ENCODE measurements at places on chromosomes 5 and 9.

- no peak for DNase-seq
Observed at GRCh38 chr5:150829744-150830143, 16.6 kb upstream of the IRGM start.

DNA sequence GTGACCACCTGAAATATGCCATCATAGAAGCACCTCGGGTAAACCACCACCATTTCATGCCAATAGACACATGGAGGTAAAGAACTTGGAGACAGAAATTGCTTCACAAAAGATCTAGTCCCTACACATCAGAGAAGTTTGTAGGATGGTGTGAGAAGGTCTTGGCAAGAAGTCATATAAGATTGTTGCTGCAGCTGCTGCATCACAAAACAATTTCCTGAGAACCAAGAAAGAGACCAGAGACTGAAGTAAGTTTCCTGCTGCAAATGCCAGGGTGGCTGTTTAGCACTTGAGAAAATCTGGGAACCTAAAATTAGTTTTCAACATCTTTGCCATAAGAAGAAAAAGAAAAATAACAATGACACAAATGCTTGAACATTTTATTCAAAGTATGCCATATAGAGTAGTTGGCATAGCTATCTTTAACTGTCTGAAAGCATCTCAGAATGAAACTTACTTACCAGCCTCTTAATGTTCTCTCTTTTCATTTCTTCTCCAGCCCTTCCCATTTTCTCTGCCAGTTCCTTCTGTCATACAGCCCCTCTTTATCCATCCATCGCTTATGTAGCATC, 114.3 kb downstream of the KCTD16 start:
- no peak for DNase-seq

DNA sequence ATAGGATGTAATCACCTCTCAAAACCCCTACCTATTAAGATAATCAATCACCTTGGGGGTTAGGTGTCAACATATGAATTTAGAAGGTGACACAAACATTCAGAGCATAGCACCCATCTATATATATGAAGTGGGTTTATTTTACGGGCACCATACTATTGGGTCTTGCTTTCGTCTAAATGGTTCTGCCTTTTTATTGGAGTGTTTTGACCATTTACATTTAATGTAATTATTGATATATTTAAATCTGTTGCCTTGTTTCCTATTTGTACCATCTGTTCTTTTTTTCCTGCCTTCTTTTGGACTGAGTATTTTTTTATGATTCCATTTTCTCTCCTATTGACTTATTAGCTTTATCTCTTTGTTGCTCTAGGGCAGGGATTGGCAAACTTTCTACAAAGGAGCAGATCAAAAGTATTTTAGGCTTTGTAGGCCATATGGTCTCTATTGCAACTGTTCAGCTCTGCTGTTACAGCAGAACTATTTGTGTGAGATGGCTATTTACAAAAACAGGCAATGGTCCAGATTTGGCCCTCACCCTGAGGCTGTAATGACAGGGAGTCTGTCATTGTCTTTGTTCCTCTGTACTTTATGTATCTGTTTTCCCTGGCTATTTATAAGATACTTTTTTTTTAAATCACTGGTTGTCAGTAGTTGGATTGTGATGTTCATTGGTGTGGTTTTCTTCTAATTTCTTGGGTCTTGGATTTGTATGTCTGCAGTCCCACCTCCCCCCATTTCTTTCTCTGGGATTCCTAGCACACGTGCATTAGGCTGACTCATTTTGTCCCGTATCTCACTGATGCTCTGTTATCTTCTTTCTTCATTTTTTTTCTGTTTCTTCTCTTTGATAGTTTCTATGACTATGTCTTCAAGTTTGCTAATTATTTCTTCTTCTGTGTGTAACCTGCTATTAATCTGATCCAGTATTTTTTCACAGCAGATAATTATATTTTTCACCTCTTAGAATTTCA, 127.1 kb downstream of the DAB2IP start:
- DNase-seq, result no peak

DNA sequence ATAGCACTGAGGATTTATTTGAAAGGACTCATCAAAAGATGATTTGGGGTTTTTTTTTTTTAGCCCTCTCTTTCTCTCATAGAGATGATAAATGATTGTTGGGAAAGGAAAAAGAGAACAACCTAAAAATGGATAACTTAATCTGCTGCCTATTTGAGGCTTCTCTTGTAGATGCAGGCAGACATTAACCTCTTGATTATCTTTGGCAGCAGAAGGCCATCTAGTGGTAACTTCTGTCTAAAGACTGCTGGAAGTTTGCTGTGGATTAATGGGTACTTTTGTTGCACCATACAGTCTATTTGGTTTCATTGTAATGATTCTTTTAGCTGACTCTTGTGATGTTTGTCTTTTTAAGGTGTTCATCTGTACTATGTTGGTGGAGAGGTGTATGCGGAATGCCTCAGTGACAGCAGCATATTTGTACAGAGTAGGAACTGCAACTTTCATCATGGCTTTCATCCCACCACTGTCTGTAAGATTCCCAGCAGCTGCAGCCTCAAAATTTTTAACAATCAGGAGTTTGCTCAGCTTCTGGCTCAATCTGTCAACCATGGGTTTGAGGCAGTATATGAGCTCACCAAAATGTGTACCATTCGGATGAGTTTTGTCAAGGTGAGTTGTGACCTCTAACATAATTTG, 18.8 kb downstream of the SMIM32 start:
- no peak for DNase-seq

- DNase-seq, result no peak
Observed at GRCh38 chr5:96904054-96904931, 28.0 kb downstream of the ERAP2 start.

GRCh38 chr9:8186560-8186959, 387.0 kb upstream of the DMAC1 start:
- no peak for DNase-seq

GRCh38 chr9:126814091-126814490, 9.3 kb downstream of the ZBTB43 start:
- DNase-seq, result no peak

DNA sequence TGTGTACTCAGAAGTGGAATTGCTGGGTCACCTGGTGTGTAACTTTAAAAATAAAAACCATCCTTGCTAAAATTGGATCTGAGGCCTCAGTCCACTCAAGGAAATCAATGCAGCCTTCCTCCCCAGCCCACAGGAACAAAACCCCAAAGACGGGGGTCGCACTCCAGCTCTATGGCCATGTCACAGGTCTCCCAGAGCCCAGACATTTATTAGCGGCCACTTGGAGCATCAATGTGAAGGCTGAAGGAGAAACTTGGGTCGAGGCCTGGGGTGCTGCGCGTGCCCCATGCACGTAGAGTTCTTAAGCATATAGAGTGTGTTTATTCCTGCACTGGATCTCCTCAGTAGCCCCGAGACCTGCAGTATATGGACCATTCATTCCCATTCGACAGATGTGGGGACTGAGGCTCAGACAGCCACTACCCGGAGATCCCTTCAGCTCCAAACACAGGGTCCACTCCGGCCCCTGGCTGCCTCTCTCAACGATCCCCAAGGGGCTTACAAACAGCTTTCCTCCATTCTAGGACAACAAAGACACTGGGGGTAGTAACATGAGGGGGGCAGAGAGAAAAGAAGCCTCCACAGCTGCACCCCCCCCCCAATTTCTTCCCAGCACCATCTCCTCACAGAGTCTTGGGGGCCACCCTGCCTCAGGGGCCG, 14.3 kb upstream of the OLFM1 start:
- DNase-seq, result no peak

DNA sequence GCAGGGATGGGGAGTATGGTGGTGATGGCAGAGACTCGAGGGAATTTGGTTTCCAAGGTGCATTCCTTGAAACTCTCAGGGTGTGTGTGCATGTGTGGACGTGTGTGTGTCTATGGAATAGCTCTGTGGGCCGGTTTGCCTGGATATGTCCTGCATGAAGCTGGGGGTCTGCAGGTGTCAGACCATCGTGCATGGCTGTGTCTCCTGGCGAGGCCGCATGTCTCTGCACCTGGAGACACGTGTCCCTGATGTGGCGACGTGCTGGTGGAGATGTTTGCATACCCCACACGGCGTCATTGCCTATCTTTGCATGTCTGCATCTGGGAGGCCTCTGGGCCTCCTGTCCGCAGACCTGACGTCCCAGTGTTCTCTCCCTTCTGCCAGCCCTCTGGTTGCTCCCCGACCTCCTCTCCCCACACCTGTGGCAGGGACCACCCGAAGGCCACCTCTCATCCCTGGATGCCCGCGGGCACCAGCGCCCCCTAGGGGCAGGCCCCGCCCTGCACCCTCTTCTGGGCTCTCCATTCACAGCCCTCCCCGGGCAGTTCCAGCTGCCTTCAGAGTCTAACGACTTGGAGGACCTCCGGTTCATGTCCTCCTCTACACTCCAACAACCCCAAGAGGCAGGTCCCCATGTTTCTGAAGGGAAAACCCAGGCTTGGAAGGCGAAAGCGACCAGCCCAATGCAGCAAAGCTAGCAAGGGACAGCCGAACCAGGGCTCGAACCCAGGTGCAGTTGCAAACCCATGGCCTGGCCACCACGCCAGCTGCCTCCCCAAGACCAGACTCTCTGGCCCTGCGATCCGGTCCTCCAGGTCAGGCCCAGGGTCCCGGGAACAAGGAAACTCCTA, 88.6 kb downstream of the LMX1B start:
- no peak for DNase-seq

DNA sequence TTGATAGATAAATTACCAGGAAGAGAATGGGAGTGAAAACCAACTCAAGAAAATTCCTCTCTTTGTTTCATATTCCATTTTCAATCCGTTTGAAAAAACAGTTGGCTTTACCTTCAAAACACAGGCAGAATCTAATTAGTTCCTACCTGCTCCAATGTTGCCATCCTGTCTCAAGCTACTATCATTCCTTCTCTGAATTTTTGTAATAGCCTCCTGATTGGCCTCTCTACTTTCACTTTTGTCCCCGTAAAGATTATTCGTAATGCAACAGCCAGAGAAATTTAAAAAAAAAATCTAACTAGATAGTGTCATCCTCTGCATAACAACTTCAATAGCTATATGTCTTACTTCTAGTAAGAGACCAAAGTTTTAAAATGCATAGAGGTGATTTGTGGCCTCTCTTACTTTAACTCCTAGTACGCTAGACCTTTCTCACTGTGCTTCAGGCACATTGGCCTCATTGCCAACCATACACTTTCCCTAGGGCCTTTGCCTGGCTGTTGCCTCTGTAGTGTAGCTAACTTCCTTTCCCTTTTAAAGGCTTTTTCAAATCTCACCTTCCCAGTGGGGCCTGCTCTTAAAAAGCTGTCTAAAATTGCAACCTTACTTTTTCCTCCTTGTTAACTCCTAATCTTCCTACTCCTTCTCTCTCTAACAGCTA, 311.3 kb upstream of the GRIN3A start:
- DNase-seq, result no peak

- DNase-seq, result no peak
Observed at GRCh38 chr5:159337016-159337955, 7.0 kb upstream of the IL12B start.

- no peak for DNase-seq
Observed at GRCh38 chr9:114250235-114250568, 72.7 kb upstream of the ORM1 start.

- DNase-seq, result no peak
Observed at GRCh38 chr5:5572010-5572865, 149.8 kb downstream of the ICE1 start.

GRCh38 chr9:84975926-84976325, 306.4 kb downstream of the NTRK2 start:
- no peak for DNase-seq

- DNase-seq, result no peak
Observed at GRCh38 chr5:119009131-119009530, 20.8 kb upstream of the DTWD2 start.

DNA sequence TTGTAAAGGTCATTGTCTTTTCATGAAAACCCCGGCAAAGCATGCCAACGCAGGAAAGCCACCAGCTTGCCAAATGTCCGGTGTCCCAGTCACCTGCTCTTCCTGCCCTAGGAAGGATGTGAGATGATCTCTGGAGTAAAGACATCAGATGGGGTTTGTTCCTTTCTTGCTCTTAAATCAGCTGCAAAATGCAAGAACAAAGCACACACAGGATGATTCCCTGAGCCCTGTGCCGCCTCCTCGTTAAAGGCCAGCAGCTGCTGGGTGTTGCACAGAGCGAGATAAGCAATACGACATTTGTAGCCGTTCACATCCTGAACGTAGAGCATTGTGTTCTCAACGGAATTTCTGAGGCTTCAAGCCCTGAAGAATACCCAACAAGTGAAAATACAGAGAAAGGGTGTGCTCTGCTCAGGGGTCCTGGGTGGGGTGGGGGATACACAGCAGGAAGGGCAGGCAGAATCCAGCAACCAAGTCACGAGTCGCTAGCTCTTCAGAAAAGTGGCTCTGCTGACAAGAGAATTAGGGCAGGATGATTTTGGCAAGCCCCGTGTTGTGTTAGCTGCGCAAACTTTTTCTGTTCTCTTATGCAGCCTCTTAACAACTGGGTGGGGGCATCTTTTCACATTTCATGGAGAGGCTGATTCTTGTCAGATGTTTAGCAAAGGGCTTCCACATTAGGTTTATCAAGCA, 229.2 kb upstream of the MAP3K1 start:
- DNase-seq, result no peak

GRCh38 chr5:31726952-31727351, 88.0 kb downstream of the PDZD2 start:
- no peak for DNase-seq

- DNase-seq, result peak; percentile 61
Observed at GRCh38 chr9:136728080-136728547, 14.6 kb downstream of the LCN10 start.

GRCh38 chr9:71729816-71730526, 38.3 kb downstream of the CEMIP2 start:
- DNase-seq, result no peak

GRCh38 chr9:81318571-81318970, 370.8 kb downstream of the TLE1 start:
- no peak for DNase-seq

DNA sequence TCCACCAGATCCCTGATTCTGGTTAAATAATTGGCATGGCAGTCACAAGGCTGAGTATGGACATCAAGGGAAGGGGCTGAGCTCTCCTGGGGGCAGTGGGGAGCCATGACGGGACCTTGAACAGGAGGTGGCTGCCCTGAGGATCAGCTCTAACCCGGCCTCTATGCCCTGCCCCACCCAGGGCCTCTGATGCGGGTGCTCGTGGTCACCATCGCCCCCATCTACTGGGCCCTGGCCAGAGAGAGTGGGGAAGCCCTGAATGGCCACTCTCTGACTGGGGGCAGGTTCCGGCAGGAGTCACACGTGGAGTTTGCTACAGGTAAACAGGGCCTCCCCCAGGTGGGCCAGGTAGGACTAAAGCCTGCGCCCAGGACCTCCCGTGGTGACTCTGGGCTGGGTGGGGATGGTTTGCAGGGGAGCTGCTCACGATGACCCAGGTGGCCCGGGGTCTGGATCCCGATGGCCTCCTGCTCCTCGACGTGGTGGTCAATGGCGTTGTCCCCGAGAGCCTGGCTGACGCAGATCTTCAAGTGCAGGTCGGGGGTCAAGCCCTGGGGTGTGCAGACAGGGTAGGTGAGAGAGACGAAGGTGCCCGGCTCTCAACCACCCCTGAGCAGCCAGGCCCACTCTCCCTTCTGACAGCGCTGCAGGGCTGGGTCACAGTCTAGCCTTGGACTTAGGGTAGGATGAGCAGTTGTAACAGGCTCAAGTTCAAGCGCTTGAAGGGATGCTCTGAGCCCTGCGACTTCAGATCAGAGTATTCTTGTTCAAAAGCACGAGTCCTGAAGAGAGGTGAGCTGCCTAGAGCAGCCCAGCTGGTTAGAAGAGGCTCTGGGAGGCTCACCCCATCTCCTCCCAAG, 19.9 kb upstream of the ASS1 start:
- no peak for DNase-seq

GRCh38 chr9:124266139-124266825, 8.5 kb downstream of the NEK6 start:
- no peak for DNase-seq

- peak; percentile 36 for DNase-seq
Observed at GRCh38 chr5:43631182-43631910, 28.4 kb downstream of the NNT start.

Data from NCI-H1417 treated with DMSO at 0.1 percent for 48 hours (cell line).